Urothelium cell line (cell line): ENCODE measurements at places on chromosomes 1 and 21.

GRCh38 chr1:93433407-93433961 is 14.4 kb upstream of the FNBP1L start:
- no peak for DNase-seq

DNA sequence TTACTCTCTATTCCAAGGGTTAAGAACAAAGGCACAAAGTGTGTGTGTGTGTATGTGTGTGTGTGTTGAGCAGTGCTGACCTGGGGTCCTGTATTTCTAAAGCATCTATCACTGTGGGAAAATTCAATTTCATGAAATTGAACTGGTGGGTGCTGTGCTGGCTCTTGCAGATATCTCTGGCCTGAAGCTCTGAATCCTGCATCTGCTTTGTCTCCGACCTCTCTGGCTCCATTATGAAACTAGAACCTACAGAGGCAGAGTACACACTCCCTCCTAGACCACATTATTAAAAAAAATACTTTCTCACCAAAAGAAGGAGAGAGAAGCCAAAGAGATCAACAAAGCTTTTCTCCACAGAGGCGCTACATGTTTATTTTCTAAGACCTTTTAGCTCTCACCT is 88.4 kb upstream of the PDE4B start:
- no peak for DNase-seq

- DNase-seq = no peak
Measured at GRCh38 chr1:229028544-229028943, 242.4 kb upstream of the RAB4A start.

DNA sequence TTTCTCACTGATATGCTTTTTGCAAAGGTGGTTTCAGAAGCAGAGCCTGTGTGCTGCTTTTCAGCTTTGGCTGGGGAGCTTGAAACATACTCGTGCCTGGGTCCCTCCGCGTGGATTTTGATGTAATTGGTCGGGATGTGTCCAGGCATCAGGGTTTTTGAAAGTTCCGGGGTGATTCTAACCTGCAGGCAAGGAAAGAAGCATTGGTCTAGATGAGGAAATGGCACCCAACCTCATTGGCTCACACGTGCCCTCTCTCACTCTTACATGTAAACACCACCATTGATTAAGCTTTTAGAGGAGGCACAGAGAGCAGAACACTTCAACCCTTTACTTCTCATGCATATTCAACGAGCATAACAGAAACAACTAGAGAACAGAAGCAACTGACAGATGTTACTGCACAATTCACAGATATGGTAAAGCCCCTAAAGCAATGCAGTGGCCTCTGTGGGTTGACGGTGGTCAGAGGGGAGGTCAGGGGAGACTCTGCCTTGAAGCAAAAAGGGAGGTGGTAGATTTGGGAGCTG is 112.1 kb downstream of the TLR5 start:
- DNase-seq = no peak

- no peak for DNase-seq
Measured at GRCh38 chr1:222099746-222100145, 357.9 kb upstream of the DUSP10 start.

GRCh38 chr21:40587736-40588346 is 259.1 kb downstream of the DSCAM start:
- no peak for DNase-seq

GRCh38 chr1:237282208-237282783 is 240.3 kb downstream of the RYR2 start:
- DNase-seq = no peak

- DNase-seq = peak; percentile 92
Measured at GRCh38 chr1:155911156-155912055, at the start of gene RIT1. TSS of gene RIT1 (minus strand) at chr1:155911349. CDS start at chr1:155910761, 588 bp downstream.

DNA sequence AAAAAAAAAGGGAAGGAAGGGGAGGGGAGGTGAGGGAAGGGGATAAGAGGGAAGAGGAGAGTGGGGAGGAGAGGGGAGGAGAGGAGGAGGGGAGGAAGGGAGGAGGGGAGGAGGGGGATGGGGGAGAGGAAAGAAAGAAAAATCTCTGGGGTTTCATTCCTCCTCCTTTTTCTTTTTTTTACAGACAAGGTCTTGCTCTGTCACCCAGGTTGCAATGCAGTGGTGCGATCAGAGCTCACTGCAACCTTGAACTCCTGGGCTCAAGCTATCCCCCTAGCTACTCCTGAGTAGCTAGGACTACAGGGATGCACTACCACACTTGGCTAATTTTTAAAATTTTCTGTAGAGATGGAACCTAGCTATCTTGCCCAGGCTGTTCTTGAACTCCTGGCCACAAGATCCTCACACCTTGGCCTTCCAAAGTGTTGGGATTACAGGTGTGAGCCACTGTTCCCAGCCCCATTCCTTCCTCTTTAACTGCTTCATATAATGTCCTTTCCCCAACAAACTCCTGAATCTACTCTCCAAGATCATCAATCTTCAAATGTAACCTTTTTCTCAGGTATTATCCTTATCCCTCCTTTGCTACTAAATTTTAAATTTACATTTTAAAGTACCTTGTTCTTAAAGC is 23.2 kb downstream of the GON4L start:
- no peak for DNase-seq

GRCh38 chr1:192575499-192576189 is at the start of gene RGS1:
TSS of gene RGS1 (plus strand) at chr1:192575773. CDS start at chr1:192575793, 20 bp downstream.
- DNase-seq = no peak

GRCh38 chr1:5271264-5271663 is 616.9 kb downstream of the AJAP1 start:
- DNase-seq = no peak

- no peak for DNase-seq
Measured at GRCh38 chr21:25412100-25412499, 195.2 kb downstream of the MRPL39 start.

- no peak for DNase-seq
Measured at GRCh38 chr1:228142155-228142691, 2.1 kb downstream of the GUK1 start.

GRCh38 chr1:51648180-51649109 is 31.6 kb downstream of the OSBPL9 start:
- no peak for DNase-seq

- no peak for DNase-seq
Measured at GRCh38 chr21:44269090-44269489, 7.4 kb upstream of the DNMT3L start.

GRCh38 chr1:200139661-200140250 is 112.2 kb downstream of the NR5A2 start:
- DNase-seq = peak; percentile 54
